ENCODE measurements at places on chromosomes 5 and 9.

DNA sequence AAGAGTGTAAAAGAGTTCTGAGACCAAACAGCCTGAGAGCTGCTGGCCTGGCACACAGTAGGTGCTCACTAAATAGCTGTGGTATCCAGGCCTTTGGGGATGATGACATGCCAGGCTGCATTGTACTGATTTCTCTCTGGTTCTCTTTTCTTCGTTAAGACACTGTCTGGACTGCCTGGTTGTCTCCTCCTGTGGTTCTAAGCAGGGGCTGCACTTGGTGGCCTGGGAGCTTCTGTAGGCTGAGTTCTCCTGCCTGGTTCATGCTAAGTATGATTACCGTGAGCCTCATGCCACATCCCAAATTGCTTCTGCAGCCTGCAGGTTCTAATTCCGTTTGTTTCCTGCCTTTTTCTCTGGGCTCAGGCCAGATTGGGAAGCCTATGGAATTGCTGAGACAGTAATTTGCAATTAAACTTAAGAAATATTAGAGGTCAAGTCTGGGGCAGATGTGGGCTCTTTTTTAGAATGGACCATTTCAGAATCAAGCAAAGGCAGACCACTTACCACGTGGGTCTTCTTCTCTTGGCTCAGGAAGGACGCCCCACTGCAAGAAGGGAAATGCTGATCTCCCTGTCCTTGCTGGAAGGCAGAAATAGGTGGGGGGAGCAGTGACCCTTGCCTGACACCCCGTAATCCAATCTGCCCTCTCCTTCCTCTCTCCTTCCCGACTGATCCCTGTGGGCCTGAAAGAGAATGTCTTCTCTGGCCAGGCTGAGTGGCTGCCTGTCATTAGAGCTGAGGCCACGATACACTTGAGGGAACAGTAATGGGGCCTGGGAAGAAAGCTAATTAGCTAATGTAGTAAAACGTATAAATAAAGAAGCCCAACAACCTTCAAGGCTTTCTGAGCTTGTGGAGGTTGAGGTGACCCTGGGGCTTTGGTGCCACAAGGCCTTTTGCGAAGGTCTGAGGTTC is 21.9 kb upstream of the BOD1 start:
- no peak for DNase-seq

GRCh38 chr9:107944387-107944786 is 454.8 kb upstream of the KLF4 start:
- DNase-seq: no peak

GRCh38 chr5:154271936-154272514 is 81.5 kb downstream of the GALNT10 start:
- DNase-seq: no peak

- no peak for DNase-seq
These were observed 84.0 kb downstream of the ACER2 start for GRCh38 chr9:19492775-19493173.

DNA sequence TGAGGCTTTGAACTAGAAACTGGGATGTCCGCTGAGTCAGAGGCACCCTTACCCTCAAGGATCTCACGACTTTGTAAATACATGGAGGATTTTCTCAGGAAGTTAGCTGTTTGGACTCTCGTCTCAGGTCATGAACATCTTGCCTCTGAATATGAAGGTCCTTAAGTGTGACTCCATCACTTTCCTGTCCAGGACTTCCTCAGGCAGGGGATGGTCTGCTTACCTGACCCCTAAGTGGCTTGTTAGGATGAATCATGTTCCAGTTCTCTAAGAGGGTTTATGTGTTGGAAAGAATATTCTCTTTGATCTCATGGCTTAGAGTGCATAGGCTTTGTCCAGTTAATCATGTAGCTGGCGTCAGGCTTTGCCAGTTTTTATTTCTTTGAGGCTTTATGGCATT is 511.7 kb upstream of the KLF4 start:
- DNase-seq: no peak

DNA sequence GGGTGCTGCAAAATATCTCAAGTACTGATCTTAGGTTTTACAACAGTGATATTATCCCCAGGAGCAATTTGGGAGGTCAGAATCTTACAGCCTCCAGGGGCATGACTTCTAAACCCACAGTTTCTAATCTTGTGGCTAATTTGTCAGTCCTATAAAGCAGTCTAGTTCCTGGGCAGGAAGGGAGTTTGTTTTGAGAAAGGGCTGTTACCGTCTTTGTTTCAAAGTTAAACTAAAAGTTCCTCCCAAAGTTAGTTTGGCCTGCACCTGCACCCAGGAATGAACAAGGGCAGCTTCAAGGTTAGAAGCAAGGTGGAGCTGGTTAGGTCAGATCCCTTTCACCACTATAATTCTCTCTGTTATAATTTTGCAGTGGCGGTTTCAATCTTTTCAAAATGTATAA is 81.7 kb downstream of the SFXN1 start:
- DNase-seq: no peak

GRCh38 chr9:127785933-127786772 is at the start of gene CDK9:
Gene CDK9 (plus strand): TSS chr9:127786034. CDS start chr9:127786149, 115 bp downstream.
- DNase-seq: peak; percentile 86

DNA sequence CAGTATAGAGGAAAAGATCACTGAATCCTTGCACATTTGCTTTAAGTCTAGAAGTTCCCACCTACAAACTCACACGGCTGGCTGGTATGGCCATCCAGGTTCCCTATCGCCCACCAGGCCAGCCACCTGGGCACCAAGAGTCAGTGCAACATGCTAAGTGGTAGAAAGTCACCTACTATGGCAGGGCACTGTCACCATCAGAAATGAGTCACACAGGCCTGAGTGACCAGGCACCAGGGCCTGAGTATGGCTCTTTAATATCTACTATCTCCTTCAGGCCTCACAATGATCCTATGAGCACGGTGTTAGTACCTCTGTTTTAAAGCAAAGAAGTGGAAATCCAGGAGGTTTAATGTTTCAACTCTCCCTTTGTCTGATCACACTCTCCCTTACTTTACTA is 156.2 kb downstream of the CDK5RAP2 start:
- no peak for DNase-seq

DNA sequence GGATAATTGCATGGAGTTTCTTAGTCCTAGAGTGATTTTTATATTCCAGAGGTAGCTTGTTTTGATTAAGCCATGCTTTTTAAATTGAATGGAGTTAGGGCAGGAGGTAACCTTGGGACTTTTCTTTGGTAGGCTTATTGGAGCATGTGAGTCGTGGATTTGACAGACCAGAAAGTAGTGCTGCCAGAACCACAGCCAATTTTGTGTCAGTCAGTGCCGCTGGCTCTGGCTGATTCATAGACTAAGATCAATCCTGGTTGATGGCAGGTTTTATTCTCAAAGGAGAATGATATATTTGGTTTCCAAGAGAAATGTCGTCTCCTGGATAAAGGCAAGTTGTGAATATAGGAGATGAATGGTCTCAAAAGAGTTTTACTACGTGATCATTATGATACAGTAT is 20.3 kb downstream of the RAI14 start:
- no peak for DNase-seq

DNA sequence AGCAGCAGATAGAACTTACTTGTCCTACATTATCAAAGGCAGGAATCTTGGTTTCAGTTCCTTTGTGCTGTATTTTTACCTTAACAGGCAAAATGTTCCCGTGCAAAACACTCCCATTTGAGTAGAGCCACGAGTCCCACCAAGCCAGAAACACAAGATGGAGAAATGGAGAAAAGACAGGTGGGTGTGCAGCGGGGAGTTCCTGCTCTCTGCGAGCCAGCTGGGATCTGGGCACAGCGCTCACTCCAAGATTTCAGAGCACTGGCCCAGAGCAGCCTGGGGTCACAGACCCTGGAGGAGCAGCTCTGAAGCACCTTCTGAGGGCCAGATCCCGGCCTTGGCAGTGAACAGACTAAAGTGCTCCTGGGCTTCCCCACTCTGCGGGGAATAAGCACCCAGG is 2.9 kb downstream of the UCK1 start:
- DNase-seq: no peak

GRCh38 chr5:139954022-139954421 is 89.1 kb downstream of the NRG2 start:
- no peak for DNase-seq

GRCh38 chr5:173888473-173889131 is 453 bp downstream of the CPEB4 start:
- DNase-seq: peak; percentile 54

GRCh38 chr9:114121227-114122135 is 22.4 kb upstream of the KIF12 start:
- no peak for DNase-seq
